ENCODE measurements at places on chromosomes 4 and X.
A peak's percentile ranks its signal among the peaks of the same experiment; 100 is the strongest.

DNA sequence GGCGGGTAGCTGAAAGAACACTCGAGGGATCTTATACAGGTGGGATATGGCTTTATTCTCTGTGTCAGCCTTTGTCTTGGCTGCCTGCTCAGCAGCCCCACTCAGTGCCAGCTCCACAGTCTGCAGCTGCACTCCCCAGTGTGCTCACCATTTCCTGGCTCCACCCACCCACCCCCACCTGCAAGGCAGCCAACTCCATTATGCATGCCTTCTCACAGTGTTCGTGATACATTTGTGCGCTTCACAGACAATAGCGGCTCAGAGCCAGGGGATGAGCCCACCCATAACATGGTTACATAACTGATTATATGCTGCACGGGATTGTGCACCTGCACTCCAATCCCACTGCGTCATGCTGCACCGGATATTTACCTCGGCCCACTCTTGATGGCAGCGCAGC, 8.8 kb upstream of the TMEM128 start:
- DNase-seq, result no peak

GRCh38 chr4:7355795-7356194, 78.9 kb downstream of the PSAPL1 start:
- DNase-seq, result no peak

- peak; percentile 71 for DNase-seq
Observed at GRCh38 chr4:6257247-6258025, 12.2 kb upstream of the WFS1 start.

DNA sequence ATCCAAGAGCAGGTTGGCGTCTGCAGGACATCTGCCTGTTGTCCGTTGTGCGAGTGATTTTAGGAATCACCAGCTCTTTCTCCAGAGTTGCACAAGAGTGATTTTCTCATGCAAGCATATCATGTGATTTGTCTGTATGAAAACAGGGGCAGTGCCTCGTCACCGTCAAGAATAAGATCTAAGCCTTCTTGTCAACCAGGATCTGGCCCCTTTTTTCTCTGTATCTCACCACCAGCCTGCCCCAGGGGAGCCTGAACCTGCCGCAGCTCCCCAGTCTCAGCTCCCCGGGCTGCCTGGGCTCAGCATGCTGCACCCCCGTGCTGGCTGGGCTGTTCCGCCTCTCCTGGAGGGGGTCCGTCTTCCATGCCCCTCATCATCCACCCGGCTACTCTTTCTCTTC, 90.5 kb downstream of the STOX2 start:
- DNase-seq, result no peak

DNA sequence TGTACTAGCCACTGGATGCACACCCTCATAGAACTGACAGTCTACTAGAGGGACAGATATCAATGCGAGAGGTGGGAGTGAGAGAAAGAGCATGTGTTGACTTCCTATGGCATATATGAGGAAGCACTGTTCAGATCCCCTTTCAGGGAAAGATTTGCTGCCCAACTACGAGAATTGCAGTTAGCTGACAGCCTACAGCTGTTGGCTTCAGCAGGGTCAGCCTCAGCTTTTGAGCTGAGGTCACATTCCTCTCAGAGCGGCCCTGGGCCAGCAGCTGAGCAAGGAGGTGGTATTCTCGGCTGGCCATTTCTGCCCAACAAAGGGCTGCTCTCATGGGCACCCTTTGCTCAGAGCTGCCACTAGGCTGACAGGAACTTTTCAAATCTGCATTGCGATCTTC, 580.2 kb downstream of the MID1IP1 start:
- no peak for DNase-seq

GRCh38 chr4:84498935-84499623, at the start of gene NKX6-1:
Gene NKX6-1, minus strand, starts transcription at chr4:84499292. Its CDS starts 1,064 bp downstream, at chr4:84498228.
- DNase-seq, result peak; percentile 79

DNA sequence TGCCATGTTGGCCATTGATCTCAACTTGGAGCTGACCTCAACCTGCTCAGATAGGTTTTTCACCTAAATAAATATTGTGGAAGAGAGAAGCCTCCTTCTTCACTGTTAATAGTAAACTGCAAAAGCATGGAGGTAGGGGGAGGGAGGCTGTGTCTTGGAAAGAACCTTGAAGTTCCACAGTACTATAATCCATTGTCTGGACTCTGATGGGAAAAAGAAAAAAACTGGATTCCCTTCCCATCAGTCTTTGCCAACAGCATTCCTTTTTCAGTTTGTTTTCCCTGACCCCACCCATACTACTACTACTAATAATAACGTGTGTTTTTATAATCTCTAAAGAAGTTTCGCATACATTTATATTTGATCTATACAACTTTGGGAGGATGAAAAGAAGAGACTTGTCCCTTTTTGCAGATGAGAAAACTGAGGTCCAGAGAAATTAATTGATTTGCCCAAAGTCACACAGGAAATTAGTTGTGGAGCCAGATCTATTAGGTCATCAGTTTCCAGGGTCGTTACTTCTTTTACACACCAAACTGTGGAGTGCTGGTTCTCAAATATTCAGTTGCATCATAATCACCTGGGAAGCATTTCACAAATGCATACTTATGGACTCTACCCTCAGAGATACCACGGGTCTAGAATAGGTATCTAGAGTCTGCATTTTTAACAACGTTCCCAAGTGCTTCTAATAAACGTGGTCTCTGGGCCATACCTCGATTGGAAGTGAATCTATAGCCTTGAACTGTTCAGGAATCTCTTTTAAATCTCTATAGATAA, 59.1 kb downstream of the LUZP4 start:
- no peak for DNase-seq
